HFFc6 (cell line): ENCODE measurements at places on chromosomes 3 and 15.

GRCh38 chr15:56950979-56951378 is 32.5 kb downstream of the TCF12 start:
- DNase-seq = no peak

- DNase-seq = no peak
Observed at GRCh38 chr3:165920984-165921383, 83.8 kb upstream of the BCHE start.

GRCh38 chr3:7615043-7615442 is 754.1 kb downstream of the GRM7 start:
- DNase-seq = no peak

DNA sequence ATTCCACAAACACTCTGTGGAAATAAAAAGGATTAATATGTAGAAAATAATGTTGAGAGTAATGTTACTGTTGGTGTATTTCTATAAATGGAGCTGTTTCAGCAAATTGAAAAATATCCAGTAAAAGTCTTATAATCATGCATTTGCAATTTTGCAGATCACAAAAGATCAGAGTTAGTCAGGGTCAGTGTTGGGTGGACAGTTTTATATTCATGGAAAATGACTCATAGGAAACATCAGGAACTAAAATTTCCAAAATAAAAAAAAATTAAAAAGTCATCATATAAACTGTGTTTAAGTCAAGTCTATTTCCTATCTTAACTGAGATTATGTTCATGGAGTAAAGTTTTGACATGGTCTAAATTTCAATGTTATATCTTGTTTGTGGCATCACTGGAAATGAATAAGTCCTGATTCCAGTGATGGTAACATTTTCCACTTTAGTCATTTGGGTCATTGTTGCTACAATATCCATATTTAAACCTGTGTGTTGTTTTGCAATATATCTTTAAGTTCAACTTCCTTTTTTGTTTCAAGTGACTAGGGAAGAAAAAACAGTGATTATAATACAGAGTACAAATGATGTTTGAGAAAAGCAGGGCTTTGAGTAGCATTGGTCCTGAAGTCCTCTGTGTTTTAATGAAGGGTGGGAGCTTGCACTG is 37.8 kb downstream of the MITF start:
- no peak for DNase-seq

DNA sequence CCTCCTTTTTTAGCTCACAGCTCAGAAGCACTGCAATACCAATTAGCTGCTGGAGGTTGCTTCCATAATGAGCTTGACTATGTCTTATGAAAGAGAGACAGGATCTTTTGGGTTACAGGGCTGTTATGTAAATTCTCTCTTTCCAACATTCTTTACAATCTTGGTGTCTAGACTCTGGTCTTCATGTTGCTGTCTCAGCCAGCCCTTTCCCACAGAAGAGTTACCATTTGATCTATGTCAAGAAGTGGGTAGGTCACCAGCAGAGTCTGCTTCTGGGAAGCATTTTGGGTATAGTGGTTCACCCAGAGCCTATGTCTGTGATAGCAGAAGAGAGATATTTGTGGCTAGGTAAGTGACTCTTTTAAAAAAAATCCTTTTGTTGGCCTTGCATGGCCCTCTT is 234.5 kb downstream of the SATB1 start:
- DNase-seq = no peak

DNA sequence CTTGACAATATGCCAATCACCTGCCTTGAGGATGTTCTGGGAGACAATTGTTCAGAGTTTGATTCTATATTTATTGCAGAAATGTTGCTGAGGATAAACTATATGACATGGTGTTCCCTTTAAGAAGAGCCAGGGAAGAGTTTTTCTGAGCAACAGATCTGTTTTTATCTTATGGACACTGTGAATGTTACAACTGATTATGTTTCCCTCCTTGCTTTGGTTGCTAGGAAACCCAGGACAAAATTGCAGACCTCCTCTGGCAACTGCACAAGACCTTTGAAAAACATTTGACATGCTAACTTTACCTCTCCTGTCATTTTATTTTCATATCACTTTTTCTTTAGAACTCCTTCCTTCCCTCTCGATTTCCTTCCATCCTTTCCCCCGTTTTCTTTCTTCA is 8.2 kb upstream of the TM6SF1 start:
- no peak for DNase-seq

DNA sequence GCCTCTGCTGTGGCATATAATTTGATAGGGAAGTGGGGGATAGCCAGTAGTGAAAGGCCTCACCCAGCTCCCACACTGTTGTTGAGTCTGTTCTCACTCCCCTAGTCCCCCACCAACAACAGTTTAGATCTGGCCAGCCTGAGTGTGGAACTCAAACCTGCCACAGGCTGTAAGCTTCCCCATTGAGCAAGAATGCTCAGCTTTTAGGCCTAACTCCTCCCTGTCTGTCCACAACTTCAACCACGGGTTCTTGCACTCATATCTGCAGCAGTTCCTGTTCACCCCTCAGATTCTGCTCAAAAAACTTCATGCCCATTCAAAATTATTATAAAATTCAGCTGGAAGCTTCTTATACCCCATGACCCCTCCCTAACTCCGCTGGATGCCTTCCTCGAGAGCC is 975.1 kb downstream of the NSUN3 start:
- no peak for DNase-seq

DNA sequence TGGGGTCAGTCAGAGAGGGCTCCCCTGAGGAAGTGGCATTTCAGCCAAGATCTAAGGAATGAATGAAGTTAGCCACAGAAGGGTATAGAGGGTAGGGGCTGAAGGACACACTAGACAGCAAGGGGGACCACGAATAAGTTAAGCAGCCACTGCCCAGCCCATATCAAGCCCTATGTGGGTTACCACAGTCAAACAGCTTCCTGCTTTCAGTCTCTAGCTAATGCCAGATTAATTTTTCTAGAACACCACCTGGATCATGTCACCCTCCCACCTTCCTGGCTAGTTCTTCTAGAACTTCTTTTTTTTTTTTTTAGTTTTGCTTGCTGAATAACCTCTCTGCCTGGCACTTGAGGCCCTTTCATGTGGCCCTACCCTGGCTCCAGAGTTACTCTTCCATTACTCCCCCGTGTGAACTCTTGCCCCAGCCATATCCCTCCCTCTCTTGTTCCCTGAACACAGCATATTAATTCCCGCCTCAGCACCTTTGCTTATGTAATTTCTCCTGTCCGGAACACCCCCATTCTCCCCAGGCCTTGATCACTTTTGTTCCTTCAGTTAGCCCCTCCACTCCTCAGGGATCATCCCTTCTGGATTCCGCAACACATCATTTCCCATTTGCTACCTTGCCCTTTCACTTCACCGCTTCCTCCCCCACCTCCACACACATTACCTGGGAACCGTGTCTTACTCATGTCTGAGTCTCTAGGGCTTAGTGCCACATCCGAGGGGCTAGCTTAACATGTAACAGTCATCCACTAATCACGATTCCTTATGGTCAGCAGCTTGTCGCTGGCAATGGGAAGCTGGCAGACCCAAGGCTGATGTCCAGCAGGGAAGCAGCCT is 20.6 kb upstream of the BNC1 start:
- no peak for DNase-seq

GRCh38 chr3:16372362-16373292 is 107.6 kb downstream of the OXNAD1 start:
- DNase-seq = no peak

DNA sequence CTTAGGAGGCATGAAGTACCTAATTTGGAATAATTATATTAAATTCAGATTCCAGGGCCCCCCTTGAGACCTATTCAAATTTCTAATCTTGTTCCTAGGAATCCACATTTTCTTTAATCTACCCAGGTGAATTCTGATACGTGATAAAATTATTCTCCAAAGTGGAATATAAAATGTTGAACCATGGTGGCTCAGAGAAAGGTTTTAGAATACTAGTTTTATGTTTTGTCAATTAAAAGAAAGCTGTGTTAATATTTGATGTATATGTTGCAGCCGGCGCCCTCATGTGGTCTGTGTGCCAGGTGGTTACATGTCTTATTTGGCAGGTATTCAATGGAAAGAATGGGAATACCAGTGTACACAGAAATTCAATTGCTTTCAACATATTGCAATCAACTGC is 321.8 kb downstream of the FEZF2 start:
- peak; percentile 3 for DNase-seq

GRCh38 chr3:138439646-138440045 is 5.2 kb downstream of the ESYT3 start:
- DNase-seq = peak; percentile 30

DNA sequence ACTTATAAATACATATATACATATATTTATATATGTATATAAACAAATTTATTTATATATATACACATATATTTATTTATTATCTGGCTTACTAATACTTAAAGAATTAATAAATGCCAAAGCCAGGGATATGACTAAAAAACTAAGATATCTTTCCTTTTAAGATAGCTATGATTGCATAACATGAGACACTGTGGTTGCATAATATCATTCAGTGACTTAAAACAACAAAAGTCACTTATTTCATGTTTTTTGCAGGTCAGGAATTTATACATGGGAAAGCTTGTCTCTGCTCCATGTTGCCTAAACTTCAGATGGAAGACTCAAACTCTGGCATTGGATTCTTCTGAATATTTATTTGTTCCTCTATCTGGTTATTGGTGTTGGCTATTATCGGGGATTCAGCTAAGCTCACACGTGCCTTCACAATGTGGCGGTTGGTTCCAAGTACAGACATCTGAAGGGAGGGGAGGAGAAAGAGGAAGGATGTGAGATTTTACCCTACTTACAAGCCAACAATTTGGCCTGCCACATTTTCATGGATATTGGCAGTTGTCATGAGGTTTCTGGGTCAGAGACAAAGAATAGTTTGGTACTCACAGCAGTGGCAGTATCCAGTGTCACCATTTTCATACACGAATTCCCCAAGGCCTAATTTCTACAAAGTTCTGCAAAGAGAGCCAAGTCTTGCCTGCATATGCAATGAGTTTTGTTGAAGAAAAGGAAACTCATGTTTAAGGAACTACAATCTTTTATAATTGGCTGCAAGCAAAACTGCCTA is 381.6 kb downstream of the EPHA3 start:
- DNase-seq = no peak

GRCh38 chr3:112617285-112617684 is 23.7 kb downstream of the CCDC80 start:
- DNase-seq = no peak

GRCh38 chr3:65897766-65898165 is 141.0 kb downstream of the MAGI1 start:
- no peak for DNase-seq

GRCh38 chr3:196790636-196791035 is 51.0 kb downstream of the PAK2 start:
- no peak for DNase-seq

GRCh38 chr3:42025370-42026138 is 63.7 kb upstream of the ULK4 start:
- peak; percentile 91 for DNase-seq

- no peak for DNase-seq
Observed at GRCh38 chr15:36406366-36406765, 173.1 kb upstream of the CDIN1 start.

DNA sequence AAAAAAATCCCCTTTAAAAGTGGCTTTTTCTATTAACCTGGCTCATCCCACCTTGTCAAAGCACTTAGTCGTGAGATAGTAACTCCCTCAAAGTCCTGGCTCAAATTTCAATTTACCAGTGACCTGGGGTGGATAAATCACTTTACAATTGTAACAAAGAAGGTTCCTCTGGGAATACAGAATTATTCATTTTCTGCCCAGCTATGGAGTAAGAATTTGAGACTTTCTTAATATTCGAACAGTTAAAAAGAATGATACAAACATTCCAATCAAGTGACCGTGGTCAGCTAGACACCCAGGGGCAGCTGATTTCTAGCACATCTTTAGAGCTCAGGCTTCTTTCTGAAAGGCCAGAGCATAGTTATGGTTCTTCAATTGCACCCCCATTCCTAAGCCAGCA is 291.0 kb upstream of the TGFBR2 start:
- DNase-seq = peak; percentile 43

- DNase-seq = no peak
Observed at GRCh38 chr15:35669021-35669420, 123.1 kb upstream of the DPH6 start.
